ENCODE measurements at places on chromosomes 11 and 22. TPM values are rescaled to one million over a fixed set of nuclear protein-coding genes. Genes with fewer than 3 reads are reported as not detected.

The SCN2B gene
- total RNA-seq = under 0.01 TPM

The GGT5 gene
- total RNA-seq = 41.2 TPM

The TBRG1 gene
- 18.9 TPM for total RNA-seq

The OR51E2 gene
- not detected for total RNA-seq

DNA sequence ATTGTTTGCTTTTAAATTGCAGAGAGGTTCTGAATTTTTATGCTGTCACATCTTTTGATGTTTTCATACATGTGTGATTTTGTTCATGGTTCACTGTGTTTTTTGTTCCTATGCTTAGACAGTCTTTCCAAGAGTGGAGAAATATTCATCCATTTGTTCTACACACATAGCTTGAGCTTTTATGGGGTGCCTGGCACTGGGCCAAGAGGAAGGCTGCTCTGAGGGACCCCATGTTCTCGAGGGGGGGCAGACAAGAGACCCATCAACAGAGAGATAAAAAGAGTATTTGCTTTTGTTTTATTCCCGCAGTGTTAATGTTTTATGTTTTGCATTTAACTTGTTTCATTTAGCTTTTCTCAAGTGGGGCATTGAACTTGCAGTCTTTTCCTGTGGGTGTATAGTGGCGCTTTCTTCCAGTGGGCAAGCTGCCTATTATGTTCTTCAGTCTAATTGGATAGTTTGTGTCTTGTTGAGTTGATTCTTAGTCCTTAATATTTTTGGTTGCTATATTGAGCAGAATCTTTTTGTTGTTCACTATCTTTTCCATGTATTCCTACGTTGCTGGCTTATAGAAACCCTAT, 57.7 kb downstream of the CABIN1 start:
- DNase-seq = no peak

GRCh38 chr11:72039031-72039855, 40.5 kb downstream of the IL18BP start:
- peak; percentile 84 for DNase-seq

DNA sequence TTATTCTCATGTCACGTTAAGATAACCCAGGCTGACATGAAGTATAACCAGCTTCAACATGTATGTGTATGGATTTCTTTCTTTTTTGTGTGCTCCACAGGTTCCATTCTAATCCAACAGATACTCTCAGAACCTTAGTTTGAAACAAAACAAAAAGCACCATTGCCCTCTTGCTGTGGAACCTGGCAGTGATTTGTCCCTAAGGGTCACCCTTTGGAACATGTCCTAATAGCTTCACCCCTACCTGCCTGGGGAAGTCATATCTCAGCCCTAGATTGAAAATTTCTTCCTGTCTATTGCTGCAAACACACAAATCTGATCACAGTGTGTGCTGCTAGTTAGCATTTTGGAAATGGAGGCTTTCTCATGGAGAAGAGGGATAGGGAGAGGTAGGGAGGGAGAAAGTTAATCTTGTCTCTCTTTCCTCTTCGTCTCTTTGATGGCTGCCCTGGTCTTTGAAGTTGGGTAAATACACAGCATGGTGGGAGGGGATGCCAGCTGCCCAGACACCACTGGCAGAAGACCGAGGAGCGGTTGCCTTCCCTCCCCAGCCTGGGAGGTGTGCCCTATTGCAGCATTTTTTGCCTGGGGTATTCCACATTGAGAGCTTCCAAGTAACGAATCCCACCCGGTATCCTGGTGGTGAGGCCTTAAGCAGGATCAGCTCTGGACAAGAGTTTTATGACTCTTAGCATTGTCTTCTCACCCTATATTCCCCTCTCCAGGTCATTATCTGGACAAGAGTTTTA, 11.6 kb upstream of the CADM1 start:
- no peak for DNase-seq

DNA sequence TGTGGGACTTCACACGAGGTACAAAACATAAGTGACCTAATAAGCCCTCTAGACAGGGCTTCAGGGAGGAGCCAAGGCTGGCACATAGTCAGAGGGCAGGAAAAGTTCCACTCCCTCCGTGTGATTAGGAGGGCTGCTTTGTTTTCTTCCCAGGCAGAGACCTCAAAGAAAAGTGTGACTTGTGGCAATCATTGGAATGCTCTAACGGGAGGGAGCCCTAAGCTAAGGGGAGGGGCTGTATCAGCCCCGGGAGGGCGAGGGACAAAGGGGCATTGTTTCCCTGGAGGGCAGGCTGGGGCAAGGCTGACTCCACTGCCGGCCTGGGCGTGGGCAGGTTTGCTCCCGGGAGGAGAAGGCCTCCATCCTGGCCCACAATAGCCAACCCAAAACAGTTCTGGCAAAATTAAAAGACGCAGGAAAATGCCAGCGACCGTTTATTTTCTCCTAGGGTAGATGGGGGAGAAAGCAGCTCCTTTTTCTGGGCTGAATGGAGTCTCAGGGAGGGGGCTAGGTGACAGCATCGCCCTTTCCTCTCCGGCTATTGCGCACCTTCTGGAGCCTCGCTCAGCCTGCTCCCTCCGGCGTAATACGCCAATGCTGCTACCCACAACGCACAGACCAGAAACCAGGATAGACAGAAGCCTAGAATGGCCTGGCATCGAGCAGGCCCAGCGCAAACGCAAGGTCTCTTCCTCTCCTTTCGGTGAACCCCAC, 60.2 kb downstream of the ENDOD1 start:
- peak; percentile 47 for DNase-seq

All from body of pancreas (tissue), 4 donors.